Tibial nerve (tissue), 4 donors: ENCODE measurements at places on chromosomes 6 and 20.
A peak's percentile ranks its signal among the peaks of the same experiment; 100 is the strongest.

DNA sequence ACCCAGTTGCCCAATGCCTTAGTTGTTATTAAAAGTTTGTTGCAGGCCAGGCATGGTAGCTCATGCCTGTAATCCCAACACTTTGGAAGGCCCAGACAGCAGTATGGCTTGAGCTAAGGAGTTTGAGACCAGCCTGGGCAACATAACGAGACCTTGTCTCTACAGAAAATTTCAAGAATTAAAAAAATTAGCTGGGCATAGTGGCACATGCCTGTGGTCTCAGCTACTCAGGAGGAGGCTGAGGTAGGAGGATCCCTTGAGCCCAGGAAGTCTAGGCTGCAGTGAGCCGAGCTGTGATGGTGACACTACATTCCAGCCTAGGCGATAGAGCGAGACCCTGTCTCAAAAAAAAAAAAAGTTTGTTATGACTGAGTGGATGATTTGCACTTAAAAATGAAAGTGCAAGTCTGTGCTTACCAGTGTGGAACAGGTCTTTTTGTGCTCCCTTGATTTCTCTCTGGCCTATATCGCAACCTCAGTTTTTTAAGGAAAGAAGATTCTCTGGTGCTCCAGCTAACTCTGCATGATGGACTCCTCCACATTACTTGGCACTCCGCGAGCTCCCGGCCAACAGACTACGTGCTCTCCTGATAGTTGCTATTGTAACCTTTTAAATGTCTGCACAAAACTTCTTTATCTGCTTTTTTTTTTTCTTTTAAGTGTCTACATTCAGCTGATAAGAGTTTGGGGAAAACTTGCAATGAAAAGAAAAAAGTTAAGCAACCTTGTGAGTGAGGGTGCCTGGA, 22.1 kb downstream of the ZKSCAN3 start:
- no peak for DNase-seq

DNA sequence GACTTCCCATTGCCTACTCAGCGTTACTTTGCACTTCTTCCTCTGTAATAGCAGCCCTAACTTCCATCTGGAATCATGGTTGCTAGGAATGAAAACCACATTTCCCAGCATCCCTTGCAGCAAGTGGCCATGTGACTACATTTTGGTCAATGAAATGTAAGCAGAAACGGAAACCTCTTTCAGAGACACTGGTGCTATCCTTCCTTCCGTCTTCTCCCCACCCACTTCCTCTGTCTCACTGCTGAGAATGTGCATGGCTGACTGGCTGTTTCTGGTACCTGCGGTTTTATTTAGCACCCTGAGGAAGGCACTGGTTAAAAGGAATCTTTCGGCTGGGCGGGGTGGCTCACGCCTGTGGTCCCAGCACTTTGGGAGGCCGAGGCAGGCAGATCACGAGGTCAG, 107.4 kb downstream of the SCML4 start:
- DNase-seq, result no peak

- no peak for DNase-seq
Observed at GRCh38 chr6:26653007-26653406, 6.5 kb downstream of the ZNF322 start.

DNA sequence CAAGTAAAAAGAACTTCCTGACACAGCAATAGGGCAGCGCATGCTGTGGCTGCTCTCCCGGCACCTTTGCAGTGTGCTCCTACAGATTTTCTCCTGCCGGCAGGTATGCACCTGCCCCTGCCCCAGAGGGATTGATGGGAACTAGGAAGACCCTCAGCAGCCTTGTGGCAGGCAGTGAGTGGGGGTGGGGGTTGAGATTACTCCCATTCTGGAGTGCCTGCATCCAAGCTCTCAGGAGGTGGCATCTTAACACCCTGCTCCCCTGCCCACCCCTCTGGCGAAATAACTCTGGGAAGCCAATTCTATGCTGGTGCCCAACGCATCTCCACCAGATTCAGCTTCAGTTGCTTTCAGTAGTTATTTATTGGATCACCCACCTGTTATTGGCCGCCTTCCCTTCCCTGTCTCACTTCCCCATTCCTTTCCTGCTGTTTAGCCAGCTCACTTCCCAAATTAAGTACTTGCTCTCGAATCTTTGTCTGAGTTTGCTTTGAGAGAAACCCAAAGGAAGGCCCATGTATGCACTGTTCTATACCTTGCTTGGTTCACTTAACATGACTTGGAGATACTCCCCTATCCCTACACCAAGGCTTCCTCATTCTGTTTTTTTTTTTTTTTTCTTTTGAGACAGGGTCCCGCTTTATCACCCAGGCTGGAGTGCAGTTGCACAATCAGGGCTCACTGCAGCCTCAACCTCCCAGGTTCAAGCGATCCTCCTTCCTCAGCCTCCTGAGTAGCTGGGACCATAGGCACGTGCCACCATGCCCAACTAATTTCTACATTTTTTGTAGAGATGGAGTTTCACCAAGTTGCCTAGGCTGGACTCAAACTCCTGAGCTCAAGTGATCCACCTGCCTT, 29.3 kb upstream of the SLC23A2 start:
- DNase-seq, result peak; percentile 7

GRCh38 chr20:52828199-52828598, 144.0 kb upstream of the TSHZ2 start:
- no peak for DNase-seq

- DNase-seq, result peak; percentile 29
Observed at GRCh38 chr6:125444006-125444923, 142.5 kb upstream of the HDDC2 start.

DNA sequence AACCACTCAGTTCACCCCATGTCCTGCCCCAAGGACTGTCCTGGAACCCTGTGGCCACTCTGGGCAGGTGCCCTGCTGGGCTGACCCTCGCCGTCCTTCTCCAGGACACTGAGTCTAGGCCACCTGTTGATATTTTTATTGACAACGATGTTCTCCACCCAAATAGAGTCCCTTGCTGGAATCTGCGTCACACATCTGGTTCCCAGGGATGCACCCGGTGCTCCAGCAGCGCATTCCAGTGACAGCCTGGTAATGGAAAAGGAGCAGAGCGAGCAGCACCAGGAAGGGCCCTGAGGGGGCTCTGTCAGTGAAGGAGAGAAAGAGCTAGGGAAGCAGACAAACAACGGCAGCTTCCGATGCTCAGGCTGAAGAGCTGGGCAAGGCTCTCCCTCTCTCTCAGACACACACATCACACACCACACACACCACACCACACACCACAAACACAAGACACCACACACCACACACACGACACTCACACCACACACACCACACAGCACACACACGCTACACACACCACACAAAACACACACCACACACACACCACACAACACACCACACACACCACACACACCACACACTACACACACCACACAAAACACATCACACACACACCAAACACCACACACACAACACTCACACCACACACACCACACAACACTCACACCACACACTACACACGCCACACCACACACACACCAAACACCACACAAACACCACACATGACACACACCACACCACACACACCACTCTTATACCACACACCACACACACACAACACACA, 117.9 kb upstream of the THBS2 start:
- no peak for DNase-seq

- no peak for DNase-seq
Observed at GRCh38 chr20:38751360-38751976, 3.2 kb downstream of the ACTR5 start.

DNA sequence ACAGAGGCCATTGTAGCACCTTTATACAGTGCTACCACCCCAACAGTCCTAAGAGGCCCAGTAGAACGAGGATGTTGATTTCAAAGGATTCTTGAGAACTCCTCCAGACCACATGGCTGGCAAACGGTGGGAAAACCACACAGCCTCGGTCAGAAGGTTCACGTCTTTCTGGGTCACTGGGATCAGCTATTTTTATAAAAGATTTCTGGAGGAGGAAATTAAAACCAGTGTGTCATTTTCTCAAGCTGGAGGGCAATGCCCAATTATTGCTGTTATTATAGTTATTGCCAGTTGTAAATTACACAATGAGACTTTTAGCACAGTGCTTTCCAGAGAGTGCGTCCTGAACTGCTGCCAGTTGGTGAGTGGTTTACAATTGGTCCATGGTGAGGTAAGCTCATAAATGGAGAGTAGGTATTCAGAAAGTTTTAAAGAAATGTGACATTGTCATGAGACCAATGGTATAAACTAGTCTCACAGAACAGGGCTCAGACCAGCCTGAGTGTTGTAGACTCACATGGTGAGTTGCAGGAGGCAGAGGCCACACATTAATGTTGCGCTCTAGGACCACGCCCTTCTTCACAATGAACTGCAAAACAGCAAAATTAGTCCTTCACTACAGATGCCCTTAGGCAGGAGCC, 8.4 kb upstream of the PPP1R14C start:
- no peak for DNase-seq

DNA sequence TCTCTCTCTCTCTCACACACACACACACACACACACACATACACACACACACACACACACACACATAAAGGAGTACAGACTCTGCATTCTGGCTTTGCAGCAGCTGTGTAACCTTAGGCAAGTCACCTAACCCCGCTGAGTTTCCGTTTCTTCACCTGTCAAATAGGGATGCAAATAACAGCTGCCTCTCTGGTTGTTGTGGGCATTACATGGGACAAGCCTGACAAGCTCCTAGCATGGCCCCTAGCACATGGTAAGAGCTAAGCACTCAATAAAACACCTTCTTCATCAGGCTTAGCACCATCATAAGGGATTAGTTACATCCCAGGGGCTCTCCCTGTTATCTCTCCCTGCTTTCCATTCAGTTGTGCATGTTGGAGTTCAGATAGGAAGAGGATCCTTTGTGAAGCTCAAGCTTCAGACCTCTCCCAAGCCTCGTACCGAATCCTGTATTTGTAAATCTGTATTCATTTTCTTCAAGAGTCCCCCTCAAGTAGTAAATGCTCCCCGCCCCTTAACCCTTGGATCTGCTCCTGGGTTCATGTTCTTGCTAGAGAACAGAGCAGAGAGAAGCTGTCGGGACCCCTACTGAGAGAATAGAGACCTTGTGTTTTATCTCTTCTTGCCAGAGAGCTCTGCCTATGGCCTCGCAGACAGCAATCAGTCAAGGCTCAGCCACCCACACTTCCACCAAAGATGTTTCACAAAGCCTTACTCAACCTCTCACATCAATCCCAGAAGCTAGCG, 2.2 kb downstream of the SLC13A3 start:
- DNase-seq, result no peak

- no peak for DNase-seq
Observed at GRCh38 chr20:50488236-50488806, 21.9 kb upstream of the PTPN1 start.

- DNase-seq, result no peak
Observed at GRCh38 chr6:157020398-157020797, 243.2 kb downstream of the ARID1B start.

DNA sequence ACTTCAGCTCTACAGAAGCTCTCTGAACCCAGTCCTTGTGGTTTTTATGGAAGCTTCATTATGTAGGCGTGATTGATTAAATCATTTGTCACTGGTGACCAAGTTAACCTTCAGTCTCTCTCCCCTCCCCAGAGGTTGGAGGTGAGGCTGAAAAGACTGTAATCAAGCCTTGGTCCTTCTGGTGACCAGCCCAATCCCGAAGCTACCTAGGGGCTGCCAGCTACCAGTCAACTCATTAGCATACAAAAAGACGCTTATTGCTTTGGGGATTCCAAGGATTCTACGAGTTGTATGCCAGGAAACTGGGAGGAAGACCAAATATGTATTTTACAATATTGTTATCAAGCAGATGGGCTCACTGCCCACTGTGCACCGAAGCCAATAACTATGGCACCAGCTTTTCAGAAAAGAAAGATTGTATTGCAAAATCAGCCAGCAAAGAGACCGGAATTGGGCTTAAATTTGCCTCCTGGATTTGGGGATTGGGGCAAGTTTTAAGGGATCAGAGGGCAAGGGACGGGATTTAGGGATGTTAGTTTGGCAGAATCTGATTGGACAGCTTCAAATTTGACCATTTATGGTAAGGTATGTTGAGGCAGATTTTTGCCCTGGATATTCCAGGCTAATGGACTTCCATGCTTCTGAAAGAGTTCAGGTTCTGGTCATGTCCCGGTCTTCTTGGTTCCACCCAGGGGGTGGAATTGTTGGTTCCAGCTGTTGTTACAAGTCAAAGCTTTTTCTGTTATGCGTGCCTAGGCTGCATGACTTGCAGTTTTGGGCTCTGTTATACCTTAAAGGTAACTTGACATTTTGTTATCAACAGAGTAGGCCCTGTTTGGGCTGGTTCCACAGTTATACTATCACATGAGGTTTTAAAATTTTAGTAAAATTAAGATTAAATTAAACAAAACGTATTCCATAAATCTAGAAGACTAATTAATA, 167.4 kb downstream of the COL9A1 start:
- no peak for DNase-seq

DNA sequence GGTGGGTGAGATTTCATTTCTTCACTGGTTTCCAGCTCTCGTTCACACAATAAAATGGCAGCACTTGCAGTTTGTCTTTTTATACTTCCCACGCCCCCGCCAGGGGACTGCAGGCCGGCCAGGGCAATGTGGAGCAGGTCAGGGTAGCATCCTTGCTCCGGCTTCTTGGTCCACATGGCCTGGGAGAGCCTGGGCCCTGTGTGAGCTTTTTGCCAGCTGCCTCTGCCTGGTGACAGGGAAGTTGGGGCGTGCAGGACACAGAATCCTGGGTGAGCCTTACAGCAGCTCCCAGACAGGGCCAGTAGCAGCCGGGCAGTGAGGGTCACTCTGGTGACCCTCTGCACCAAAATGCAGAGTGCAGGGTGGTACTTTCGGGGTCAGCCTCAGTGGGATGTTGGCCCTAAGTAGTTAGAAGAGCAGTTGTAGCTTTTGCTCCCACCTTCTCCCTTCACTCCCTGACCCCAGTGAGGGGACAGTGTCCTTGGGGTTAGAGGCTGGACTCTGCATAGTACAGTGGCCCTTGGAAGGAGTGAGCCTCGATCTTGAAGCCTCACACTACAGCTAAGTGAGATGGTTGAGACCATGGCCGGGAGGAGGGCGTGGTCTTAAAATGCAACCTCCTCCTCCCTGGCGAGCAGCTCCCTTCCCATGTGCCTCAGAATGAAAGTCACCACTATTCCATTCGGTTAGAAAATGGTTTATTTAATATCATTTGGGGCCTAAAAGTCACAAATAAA, 23.8 kb downstream of the PYGB start:
- no peak for DNase-seq

- no peak for DNase-seq
Observed at GRCh38 chr20:48189181-48189580, 403.9 kb upstream of the SULF2 start.

- DNase-seq, result no peak
Observed at GRCh38 chr6:41062056-41062455, 9.1 kb downstream of the APOBEC2 start.

GRCh38 chr6:128600397-128600951, 80.1 kb upstream of the PTPRK start:
- DNase-seq, result no peak

DNA sequence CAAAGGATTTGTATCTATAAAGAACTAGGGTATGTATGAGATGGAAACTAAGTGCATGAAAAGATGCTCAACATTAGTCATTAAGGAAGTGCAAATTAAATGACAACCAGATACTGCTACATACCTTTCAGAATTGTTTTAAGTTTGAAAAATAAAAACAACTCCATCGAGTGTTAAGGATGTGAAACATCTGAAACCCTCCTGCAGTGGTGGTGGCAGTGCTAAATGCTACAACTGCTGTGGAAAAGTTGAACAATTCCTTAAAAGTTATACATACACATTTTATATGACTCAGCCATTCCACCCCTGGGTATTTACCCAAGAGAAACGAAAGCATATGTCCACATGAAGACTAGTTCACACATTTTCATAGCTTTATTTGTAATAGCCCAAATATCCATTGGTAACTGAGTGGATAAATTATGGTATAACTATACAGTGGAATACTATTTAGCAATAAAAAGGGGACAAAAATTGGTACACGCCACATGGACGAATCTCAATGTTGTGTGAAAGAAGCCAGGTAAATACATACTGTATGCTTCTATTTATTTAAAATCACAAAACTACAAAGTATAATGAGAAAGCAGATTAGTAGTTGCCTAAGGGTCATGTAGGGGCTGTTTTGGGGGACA, 10.6 kb downstream of the ARMH2 start:
- no peak for DNase-seq
